ENCODE measurements at places on chromosomes 2 and 18. TPM values are rescaled to one million over a fixed set of nuclear protein-coding genes. Genes with fewer than 3 reads are reported as not detected.

DNA sequence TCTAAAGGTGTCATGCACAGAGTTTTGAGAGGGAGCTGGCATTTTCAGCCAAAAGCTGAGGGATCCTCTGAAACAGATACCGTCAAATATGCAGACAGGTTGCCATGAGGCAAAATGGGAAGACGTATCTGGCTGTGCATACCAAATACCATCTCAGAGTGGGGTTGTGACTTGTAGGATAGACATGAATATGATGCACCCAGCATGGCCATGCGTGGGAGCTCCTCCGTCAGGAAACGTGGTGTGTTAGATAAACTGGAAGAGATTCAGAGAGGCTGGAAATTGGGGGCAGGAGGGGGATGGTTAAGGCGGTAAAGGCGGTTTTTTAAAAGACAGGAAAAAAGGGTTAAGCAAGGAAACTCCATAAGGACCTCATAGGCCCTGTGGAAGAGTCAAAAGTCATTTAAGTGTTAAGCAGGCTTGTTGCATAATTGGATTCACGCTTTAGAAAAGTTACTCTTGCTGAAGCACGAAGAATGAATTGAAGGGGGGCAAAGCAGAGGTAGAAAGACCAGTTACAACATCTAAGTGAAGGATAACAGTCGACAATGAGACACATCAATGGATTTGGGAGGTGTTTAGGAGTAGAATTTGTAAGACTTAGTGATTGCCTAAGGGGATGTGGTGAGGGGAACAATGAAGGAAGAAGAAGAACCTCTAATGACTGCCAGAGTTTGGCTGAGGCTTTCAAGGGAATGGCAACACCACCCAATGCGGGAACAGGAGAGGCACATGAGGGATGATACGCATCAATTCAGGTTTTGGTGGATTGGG lies 139.6 kb upstream of the CTAGE1 start:
- no peak for DNase-seq

- no peak for DNase-seq
These were observed 14.3 kb upstream of the STAM2 start for GRCh38 chr2:152189622-152190495.

DNA sequence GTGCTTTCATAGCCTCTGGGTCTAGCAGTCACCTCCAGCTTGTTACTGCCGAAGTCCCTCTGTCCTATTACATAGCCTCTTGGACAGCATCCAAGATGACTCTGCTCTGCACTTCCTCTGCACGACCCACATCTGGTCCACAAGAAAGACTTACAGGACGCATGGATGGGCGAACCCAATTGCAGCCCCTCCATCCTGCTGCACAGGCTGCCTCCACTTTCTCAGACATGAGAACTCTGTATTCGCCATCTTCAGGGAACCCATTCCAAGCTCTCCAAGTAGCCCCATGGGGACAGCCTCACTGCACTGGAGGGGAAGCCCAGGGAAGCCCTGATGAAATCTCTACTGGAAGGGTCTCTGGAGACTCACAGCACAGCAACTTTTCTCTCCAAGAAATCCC lies 172.1 kb downstream of the GFPT1 start:
- no peak for DNase-seq

HOXD10 gene
- not detected for total RNA-seq
